ENCODE measurements at places on chromosomes 1 and 21. TPM values are rescaled to one million over a fixed set of nuclear protein-coding genes. Genes with fewer than 3 reads are reported as not detected.

The ACTL8 gene
- 1.5 TPM for total RNA-seq

The KCNE2 gene
- not detected for total RNA-seq

The OPRD1 gene
- total RNA-seq = 0.05 TPM

The HSD3B2 gene
- not detected for total RNA-seq

The C1QA gene
- not detected for total RNA-seq

The PCP4 gene
- total RNA-seq = not detected

The TCHH gene
- total RNA-seq = 0.25 TPM

The OVAAL gene
- 0.12 TPM for total RNA-seq

The HES2 gene
- total RNA-seq = 4.0 TPM

The ATP8B2 gene
- total RNA-seq = 27.7 TPM

The DDR2 gene
- 0.37 TPM for total RNA-seq

The UMODL1 gene
- total RNA-seq = not detected

The S100B gene
- not detected for total RNA-seq

The ANGPTL7 gene
- not detected for total RNA-seq

The PCSK9 gene
- 3.4 TPM for total RNA-seq

The FNDC10 gene
- 9.6 TPM for total RNA-seq

The ACKR1 gene
- not detected for total RNA-seq
